ENCODE measurements at places on chromosomes 6 and 20.

GRCh38 chr6:129599467-129599866 lies 110.5 kb downstream of the ARHGAP18 start:
- DNase-seq: no peak

- DNase-seq: no peak
Measured at GRCh38 chr20:44633187-44633810, 18.2 kb downstream of the ADA start.

DNA sequence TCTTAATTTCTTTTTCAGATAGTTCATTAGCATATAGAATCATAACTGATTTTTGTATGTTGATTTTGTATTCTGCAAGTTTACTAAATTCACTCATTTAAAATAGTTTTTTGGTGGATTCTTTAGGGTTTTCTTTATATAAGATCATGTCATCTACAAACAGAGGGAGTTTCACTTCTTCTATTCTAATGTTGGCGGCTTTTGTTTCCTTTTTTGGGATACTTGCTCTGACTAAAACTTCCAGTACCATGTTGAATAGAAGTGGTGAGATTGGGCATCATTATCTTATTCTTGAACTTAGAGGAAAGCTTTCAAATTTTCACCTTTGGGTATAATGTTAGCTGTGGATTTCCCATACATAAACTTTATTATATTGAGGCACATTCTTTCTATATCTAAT lies 296.9 kb downstream of the BCKDHB start:
- no peak for DNase-seq

GRCh38 chr20:59324521-59325141 lies 24.2 kb downstream of the EDN3 start:
- no peak for DNase-seq

GRCh38 chr6:137246164-137246563 lies 27.0 kb upstream of the IFNGR1 start:
- no peak for DNase-seq

DNA sequence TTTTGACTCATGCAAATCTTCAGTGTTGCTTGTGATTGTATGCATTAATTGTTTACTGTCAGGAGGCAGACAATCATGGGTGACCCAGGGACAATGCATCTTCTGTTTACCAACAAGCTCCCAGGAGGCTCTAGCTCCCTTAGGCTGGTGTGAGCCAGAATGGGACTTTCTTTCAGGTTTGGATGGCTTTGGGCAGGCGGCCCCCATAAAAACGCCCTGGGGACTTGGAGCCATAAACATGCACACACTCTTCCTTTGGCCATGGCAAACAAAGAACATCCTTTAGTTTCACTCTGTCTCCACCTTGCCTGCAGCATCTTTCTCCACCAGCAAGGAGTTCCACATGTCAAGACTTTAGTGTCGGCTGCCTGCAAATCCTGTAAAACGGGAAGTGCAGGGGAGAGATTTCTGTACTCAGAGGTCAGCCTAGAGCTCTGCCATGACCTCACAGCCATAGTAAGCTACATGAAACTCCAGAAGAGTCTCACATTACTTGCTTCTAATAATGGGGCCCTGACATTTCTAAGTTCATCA lies 127.6 kb downstream of the MAP3K7 start:
- DNase-seq: no peak

DNA sequence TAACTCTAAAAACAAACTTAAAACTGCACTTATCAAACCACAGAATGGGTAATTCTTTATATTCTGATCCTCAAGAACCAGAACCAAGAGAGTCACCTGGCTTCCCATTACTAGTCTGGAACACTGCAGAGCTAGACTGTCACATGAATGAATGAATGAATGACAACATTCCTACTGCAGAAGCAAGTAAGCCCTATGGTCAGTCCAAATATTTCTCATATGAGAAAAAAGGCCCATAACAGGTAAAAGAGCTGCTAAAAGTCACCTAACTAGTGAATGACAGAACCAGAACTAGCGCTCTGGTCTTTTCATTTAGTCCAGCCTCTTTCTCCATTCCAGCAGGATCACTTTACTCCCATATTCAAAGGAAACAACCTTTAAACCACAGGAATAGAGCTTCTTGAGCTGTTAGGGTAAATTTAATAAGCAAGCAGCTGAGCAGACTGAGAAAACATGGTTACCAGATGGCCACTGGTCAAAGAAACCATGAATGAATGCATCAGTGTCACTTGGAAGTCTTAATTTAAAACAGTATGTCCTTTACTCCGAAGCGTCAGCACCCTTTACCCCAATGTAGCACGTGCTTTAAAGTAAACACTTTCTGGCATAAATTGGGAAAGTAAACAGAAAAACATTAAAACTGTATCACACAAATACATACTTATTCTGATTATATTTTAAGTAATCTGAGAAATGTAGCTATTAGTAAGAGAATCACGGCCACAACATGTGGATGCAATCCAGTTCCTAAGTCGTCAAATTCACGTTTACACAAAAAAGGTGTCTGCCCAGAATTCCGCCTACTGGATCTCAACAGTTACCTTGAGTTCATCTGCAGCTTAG lies 1.4 kb downstream of the PREP start:
- DNase-seq: no peak

DNA sequence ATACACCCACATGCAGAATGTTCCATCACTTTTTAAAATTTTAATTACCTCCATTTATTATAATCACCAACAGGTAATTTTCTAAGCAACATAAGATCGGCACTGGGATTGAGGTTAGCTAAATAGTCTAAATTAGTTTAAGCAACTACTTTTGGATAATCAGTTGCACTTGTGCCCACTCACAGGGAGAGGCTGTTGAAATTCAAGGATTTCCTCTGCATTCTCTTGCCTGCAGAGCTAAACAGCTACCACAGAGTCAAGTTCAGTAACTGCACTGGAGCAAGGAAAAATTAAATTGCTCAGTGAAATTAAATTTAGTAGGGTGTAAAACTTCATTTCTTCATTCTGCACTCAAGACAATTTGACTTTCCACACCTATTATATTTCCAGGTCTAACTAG lies 120.7 kb upstream of the CCDC28A start:
- no peak for DNase-seq

DNA sequence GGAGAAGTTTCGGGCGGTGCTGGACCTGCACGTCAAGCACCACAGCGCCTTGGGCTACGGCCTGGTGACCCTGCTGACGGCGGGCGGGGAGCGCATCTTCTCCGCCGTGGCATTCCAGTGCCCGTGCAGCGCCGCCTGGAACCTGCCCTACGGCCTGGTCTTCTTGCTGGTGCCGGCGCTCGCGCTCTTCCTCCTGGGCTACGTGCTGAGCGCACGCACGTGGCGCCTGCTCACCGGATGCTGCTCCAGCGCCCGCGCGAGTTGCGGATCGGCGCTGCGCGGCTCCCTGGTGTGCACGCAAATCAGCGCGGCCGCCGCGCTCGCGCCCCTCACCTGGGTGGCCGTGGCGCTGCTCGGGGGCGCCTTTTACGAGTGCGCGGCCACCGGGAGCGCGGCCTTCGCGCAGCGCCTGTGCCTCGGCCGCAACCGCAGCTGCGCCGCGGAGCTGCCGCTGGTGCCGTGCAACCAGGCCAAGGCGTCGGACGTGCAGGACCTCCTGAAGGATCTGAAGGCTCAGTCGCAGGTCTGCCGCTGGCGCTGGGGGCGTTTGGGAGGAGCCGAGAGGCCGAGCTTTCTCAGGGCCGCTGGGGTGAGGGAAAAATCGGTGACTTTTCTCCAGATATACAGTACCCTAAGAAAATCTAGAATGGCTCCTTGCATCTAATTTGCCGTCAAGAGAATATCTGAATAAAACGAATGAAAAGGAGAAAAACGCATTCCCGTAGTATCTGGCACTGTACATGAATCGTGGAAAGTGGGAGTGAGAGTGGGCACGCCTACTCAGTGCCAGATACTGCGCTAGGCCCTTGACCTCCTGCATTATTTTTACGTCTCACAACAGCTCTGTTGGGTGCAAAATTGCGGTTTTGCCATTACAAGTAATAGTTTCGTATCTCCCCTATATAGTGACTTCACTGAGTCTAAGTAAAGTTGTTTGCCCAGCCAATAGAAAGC lies 1.0 kb downstream of the CALHM6 start:
- no peak for DNase-seq

DNA sequence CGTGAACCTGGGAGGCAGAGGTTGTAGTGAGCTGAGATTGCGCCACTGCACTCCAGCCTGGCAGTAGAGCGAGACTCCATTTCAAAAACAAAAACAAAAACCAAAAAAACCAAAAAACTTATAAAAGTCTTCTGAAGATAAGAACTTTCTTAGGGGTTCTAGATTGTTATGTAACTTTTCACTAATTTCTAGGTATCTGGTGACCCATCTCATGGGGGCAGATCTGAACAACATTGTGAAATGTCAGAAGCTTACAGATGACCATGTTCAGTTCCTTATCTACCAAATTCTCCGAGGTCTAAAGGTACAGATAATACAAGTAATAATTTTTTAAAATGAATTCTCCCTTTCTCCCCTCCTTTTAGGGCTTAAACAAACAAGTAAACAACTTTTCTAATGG lies 45.1 kb downstream of the MAPK14 start:
- DNase-seq: no peak

- DNase-seq: no peak
Measured at GRCh38 chr20:48262955-48263354, 477.7 kb upstream of the SULF2 start.

GRCh38 chr6:4598384-4598995 lies 177.7 kb upstream of the CDYL start:
- DNase-seq: no peak

DNA sequence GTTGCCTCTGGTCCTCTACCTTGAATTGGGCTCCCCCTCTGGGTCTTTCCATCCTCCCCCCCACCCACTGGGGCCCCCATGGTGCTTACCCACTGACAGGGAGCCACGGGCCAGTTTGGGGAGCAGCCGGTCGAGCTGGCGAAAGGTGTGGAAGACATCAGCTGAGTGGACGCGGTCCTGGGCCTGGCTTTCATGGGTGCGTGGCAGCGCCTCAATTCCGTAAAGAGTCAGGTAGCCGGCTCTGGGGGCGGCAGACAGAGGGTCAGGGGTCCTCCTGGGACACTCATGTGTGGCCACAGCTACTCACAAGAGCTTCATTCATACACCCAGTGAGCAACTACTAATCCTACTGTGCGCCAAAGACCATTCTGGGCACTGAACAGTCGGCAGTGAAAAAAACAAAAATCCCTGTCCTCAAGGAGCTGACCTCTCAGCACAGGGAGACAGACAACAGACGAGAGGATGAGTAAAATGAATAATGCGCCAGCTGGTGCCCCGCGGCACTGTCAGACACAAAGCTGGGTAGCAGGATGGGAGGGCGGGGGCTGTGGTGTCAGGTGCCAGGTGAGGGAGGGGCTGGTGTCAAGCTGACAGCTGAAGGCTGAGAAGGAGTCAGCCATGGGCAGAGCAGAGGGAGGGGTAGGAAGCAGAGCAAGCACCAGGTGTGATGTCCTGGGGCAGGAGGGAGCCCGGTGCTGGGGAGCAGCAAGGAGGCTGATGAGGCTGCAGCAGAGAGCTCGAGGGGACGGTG lies 28.3 kb downstream of the PTGIS start:
- DNase-seq: no peak

DNA sequence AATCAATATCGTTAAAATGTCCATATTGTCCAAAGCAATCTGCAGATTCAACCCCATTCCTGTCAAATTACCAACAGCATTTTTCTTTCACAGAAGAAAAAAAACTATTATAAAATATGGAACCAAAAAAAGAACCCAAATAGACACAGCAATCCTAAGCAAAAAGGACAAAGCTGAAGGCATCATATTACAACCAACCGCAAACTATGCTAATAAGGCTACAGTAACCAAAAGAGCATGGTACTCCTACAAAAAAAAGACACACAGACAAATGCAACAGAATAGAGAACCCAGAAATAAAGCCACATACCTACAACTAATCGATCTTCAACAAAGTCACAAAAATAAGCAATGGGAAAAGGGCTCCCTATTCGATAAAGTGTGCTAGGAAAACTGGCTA lies 49.2 kb downstream of the RNGTT start:
- no peak for DNase-seq

GRCh38 chr6:142374965-142375733 lies 73.3 kb downstream of the ADGRG6 start:
- peak; percentile 83 for DNase-seq

DNA sequence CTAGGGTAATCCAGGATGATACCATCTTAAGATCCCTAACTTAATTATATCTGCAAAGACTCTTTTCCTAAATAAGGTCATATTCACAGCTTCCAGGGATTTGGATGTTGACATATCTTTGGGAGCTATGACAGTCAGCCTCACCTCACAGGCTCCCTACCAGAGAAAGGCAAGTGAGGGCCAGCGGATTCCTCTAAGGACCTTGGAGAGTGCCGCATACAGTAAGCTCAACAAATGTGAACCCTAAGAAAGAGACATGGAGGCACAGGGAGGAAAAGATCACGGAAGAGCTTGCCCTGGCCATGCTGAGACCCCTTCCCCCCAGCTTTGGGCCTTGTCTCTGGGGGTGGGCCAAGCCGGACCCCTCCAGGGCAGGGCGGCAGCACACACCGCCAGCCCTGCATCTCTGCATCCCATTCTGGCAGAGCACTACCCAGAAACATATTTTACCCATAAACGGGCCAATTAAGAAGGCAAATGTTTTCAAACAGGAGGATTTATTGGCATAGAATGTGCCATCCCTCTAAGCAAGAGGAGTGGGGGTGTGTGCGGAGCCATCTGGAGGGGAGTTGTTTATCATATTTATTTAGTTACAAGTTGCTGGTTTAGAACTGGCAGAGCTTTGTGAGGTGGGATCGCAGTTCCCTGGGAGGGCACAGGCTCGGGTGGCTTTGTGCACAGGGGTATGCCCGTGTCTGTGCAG lies 55.4 kb downstream of the CHMP4B start:
- no peak for DNase-seq

GRCh38 chr6:139060332-139060731 lies 31.8 kb downstream of the ABRACL start:
- peak; percentile 90 for DNase-seq

DNA sequence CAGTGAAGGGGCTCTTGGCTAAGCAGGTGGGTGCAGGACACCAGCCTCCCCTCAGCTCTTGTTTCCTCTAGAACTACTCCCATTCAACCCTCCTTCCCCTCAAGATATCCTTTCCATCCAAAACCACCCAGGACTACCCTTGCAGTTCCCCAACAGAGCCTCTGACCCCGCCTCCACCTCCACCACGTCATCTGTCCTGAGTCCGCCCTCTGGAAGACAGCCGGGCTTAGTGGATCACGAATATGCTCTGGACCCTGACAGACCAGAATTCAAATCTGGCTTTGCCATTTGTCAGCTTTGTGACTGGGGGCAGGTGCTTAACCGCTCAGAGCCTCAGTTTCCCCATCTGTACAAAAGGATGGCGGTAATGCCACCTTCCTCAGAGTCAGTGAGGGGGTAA lies 31.4 kb downstream of the TFEB start:
- no peak for DNase-seq

- peak; percentile 0 for DNase-seq
Measured at GRCh38 chr6:102488729-102489128, 1095.2 kb downstream of the GRIK2 start.

- DNase-seq: peak; percentile 5
Measured at GRCh38 chr6:111129013-111129412, 41.7 kb downstream of the SLC16A10 start.

- no peak for DNase-seq
Measured at GRCh38 chr20:60687213-60687612, 564.8 kb upstream of the CDH4 start.

Measured in fibroblast of the aortic adventitia (primary cell).